ENCODE measurements at places on chromosomes 3 and 15.

GRCh38 chr15:98977441-98977840 lies 30.2 kb downstream of the PGPEP1L start:
- no peak for DNase-seq

DNA sequence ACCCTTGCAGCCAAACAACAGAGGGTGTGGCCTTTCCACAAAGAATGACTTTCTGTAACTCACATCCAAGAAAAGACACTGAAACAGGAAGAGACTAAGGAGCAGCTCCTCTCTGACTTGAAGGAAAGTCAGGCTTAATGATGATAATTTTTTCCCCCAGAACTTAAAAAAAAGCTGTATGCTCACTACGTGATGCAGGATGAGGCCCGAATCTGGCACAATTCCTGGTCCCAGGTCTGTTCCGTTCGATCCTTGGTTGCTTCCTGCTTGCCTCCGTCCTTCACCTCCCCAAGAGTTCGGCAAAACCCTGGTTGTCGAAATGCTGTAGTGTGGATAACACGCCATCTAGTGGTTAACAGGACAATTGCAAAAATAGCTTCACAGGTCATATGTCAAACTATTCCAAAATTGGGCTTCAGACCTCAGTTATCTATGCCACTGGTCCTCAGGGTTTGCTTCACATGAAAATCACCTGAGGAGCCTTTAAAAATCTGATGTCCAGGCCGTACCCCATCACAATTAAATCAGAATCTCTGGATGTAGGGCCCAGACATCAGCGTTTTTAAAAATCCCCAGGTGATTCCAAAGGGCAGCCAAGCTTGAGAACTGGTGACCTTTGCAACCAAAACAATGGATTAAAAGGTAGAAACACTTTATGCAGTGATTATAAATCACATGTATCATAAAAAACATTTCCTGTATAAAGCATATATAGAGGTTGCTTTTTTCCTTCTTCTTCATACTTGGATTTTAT lies 28.1 kb upstream of the SYNM start:
- DNase-seq, result no peak

- DNase-seq, result no peak
Observed at GRCh38 chr3:11901286-11901875, 54.7 kb upstream of the TAMM41 start.

- no peak for DNase-seq
Observed at GRCh38 chr3:130786306-130786705, 39.7 kb upstream of the PIK3R4 start.

GRCh38 chr3:13335059-13335458 lies 85.1 kb downstream of the NUP210 start:
- no peak for DNase-seq

- DNase-seq, result no peak
Observed at GRCh38 chr3:144529566-144529965, 557.9 kb downstream of the DIPK2A start.

GRCh38 chr3:105456017-105456416 lies 89.3 kb downstream of the ALCAM start:
- no peak for DNase-seq

- no peak for DNase-seq
Observed at GRCh38 chr15:73065114-73065513, 12.9 kb downstream of the NEO1 start.

DNA sequence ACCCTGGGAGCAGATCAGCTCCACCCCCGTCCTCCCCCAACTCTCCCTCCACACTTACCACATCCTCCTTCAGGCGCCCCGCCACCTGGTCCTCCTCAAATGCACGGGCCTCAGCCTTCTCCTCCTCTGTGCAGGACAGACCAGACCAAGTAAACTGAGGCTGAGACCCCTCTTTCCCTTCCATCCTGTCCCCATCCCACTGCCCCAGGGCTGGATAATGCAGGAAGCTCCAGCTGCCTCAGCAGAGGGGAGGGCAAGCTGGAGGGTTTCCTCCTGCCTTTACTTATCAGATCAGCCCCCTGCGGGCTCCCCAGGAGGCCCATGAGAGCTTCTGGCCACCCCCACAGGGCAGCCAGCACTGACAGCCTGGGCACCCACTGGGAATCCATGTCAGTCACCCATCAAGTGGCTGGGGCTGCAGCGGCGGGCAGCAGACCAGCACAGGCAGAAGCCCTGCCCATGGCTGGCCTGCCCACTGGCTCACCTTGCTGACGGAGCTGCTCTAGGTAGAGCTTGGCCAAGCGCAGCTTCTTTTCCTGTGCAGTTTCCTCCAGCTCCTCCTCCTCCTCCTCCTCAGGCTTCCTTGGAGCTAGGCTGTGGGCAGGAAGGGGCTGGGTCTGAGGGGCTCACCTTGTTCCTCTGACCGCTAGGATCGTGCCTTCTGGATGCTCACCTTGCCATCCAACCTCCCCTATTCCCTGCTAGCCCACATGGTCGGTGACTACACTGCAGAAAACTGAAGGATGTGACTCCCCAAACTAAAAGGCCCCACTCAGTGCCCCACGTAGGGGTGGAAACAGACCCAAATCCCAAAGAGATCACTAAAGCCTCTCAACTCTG lies 3.9 kb downstream of the RRP9 start:
- no peak for DNase-seq

GRCh38 chr15:76135516-76135915 lies 75.7 kb downstream of the TMEM266 start:
- no peak for DNase-seq

Data from stimulated activated CD8-positive, alpha-beta memory T cell treated with anti-CD3 and anti-CD28 coated beads, Interleukin-15, amount 100 ng/mL, for 4 hours (primary cell).